Effector CD4-positive, alpha-beta T cell (primary cell): ENCODE measurements at places on chromosomes 5 and 9.
A peak's percentile ranks its signal among the peaks of the same experiment; 100 is the strongest.

- no peak for DNase-seq
Measured at GRCh38 chr9:76181020-76181641, 213.1 kb downstream of the RFK start.

- DNase-seq = no peak
Measured at GRCh38 chr5:65050826-65051498, 282.2 kb downstream of the CWC27 start.

- no peak for DNase-seq
Measured at GRCh38 chr5:109563739-109564138, 126.0 kb upstream of the MAN2A1 start.

DNA sequence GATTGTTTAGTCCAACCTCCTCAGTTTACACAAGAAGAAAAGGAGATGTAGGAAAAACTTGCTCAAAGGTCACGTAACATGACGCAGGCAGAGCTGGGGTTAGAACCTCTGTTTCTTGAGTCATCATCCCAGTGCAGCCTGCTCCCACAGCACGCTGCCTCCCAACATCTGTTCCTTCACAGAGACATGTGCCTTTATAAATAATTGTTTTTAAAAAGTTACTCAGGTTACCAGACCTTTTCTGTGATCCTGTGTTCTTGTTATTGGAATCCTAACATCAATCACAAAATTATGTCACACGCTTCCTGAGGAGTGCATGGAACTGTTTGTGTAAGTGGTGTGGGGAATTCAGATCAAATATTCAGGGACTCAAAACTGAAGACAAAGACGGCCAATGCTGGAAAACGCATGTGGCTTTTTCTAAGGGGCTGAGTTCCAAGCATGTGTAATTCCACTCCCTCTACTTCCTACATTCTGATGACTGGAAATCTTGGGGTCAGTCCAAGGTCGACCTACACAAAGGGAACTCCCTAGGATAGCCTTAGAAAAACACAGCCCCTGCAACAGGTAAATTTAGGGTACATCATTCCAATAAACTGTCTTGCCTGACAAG is 184.3 kb downstream of the TSSK1B start:
- no peak for DNase-seq

DNA sequence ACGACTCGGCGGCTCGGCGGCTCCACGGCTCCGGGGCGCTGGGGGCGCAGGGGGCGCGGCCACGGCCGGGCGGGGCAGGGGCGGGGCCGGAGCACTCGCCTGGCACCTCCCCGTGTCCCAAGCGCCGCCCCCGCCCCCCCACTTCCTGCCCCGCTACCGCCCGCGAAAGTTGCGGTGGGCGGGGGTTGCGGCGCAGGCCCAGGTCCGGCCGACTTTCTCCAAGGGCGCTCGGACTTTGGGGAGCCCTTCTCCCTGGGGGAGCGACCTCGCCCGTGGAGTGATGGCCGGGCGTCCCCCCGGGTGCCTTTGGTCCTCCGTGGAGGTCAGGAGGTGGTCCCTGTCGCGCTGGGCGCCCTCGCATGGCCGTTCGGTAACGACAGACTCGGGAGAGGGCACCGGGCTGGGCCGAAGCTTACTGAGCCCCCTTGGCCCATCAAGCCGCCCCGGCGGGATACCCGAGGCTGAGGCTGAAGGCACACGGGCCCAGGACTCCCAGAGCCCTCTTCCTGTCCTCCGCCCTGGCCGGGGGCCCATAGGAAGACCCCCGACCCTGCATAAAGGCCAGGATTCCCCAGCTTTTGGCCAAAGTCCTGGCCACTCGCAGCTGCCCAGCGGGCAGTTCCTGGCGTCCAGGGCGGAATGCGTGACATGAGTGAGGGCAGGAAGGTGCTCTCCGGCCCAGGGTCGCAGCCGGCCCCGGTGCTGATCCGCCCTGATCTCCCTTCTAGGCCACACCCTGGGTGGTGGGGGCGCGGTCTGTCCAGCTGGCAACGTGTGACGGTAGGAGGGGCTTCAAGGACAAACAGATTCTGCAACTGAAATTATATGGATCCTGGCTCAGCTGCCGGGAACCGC is 883 bp upstream of the VAV2 start:
- peak; percentile 60 for DNase-seq

GRCh38 chr5:146103594-146103993 is 1.8 kb downstream of the PLAC8L1 start:
- no peak for DNase-seq

- DNase-seq = no peak
Measured at GRCh38 chr5:56527174-56527573, 288.2 kb upstream of the MAP3K1 start.

DNA sequence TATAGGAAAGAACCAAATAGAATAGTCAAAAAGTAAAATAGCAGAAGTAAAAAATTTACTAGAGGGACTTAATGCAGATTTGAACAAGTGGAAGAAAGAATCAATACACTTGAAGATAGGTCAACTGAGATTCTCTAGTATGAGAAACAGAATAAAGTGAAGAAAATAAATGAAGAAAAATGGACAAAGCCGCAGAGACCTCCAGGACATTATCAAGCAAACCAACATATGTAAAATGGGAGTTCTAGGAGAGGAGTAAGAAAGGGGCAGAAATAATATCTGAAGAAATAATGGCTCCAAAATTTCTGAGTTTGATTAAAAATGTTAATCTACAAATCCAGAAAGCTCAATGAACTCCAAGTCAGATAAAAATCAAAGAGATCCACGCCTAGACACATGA is 70.0 kb upstream of the ZBTB43 start:
- no peak for DNase-seq

DNA sequence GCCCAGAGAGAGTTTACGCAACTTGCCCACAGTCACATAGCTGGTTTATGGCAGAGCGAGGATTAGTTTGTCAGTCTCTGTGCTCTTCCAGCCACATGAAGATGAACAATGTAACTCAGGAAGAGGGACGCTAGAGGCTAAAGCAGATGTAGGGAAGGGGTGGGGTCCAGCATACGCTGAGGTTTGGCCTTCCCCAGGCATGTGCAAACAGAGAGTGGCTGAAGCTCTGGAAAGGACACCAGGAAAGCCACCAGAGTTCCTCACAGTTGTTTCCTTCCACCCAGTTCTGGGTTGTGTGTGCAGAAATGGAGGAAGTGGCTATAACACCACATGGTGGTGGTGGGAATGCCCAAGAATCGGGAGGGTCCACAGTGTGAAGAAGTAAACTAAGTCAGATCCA is 60.0 kb downstream of the SNX18 start:
- DNase-seq = no peak

DNA sequence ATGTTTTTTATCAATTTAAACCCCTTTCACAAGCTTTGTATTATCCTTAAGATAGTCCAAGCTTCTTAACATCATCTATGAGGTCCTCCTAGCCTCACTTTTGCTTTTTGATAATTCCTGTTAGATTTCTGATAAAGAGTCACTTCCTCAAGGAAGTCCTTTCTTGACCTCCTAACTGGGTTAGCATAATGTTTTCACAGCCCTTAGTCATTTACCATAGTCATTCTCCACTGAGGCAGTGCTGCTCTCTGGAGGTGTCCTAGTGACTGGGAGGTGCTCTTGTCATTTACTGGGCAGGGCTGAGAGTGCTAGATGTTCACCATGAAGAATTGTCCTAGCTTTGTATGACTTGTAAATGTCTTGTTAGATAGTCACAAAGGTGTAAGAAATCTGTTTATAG is 26.4 kb downstream of the TNPO1 start:
- no peak for DNase-seq

DNA sequence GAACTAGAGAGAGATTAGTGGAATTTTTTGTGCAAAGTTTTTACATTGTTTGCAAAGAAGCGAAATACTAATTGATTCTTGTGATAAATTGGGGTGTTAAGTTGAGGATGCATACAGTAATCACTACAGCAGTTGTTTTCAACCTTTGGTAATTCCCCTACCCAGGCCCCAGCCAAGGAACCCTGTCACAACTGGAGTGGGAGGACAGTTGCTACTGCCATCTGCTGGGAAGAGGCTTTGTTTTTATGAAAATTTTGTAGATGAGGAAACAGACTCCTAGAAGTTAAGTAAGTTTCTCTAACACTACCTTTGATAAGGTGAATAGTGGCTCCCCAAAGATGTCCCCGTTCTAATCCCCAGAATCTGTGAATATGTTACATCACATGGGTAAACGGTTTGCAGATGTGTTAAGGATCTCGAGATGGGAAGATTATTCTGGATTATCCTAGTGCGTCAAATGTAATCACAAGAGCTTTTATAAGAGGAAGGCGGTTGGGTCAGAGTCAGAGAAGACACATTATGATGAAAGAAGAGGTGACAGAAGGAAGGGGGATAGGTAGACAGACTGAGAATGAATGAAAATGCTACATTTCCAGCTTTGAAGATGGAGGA is 34.0 kb upstream of the PPP1R2B start:
- no peak for DNase-seq

GRCh38 chr5:103249068-103249467 is 9.5 kb upstream of the MACIR start:
- no peak for DNase-seq

DNA sequence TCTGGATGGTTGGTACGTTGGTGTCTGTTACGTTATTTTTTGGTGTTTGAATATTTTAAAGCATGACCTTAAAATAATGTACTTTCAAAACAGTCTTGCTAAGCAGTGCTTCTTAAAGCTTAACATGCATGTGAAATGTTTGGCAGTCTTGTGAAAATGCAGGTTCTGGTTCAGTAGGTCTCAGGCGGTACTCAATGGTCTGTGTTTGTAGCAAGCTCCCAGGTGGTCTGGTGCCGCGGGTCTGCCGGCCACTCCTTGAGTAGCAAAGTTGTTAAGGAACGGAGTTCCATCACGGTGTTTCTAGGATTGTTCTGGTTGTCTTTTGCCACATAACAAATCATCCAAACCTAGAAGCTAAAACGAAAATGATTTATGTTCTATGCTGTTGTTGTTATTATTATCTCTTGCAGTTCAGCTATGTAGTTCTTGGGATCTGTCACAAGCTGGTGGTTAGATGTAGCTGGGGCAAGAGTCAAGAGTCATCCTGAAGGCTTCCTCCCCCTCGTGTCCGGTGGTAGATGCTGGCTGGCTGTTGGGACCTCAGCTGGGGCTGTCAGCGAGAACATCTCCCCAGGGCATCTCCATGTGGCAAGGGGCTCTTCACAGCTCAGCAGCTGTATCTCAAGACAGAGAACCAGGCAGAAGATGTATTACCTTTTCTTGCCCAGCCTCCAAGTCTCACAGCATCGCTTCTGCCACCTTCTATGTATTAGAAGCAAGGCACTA is 186.8 kb downstream of the PALM2AKAP2 start:
- DNase-seq = no peak

DNA sequence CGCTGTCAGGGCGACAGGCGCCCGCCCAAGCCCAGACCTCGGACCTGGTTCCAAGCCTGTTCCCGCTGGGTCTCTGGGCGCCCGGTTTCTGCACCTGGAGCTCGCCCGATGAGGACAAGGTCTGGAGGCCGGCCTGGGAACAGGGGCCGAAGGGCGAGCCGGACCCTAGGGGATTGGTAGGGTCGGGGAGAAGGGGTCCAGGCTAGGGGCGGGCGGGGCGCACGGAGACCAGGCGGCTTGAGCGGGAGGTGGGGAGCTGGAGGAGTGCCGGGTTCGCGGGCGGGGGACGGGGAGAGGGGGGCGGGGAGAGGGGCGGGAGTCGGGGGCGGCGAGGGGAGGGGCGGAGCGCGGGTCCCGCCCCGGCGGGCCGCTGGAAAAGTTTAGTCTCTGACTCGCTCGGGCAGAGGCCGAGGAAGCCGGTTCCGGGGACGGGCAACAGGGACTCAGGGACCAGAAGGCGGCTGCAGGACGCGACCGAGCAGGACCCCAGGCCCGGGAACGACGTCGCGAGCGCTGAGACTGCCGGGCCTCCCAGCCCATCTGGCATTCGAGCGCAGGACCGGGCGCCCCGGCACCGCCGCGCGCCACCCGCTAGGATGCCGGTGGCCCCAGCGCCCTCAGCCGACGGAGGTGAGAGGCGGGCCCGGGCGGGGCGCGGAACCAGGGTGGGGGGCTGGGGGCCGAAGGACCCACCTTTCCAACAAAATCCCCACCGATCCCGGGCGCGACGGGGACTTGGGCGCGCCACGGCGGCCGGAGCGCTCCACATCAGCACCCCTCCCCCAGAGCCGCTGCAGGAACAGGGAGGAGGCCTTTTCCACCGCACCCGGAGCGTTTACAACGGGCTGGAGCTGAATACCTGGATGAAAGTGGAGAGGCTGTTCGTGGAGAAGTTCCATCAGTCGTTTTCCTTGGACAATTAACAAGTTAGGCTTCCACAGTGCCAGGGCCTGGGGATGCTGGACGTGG is at the start of gene S1PR3:
TSS of gene S1PR3 (plus strand) at position 403 of the 969 bp plus-strand sequence. CDS start 9,733 bp downstream, outside the sequence.
- DNase-seq = no peak

- DNase-seq = no peak
Measured at GRCh38 chr5:156328161-156328560, 1.2 kb downstream of the SGCD start.

DNA sequence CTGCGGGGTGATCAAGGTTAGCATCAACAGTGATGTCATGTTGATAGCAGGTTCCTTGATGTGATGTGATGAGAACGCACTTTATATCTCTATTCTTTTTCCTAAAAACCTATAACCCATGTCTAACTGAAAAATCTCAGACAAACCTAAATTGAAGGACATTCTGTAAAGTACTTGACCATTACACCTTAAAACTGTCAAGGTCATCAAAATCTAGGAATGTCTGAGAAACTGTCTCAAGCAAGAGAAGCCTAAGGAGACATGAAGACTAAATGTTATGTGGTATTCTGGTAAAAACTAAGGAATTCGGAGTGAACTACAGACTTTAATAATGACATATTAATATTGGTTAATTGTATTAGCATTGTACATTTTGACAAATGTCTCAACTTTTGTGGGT is 170.0 kb downstream of the AOPEP start:
- no peak for DNase-seq

GRCh38 chr9:123642291-123643278 is 286.6 kb downstream of the CRB2 start:
- DNase-seq = no peak

DNA sequence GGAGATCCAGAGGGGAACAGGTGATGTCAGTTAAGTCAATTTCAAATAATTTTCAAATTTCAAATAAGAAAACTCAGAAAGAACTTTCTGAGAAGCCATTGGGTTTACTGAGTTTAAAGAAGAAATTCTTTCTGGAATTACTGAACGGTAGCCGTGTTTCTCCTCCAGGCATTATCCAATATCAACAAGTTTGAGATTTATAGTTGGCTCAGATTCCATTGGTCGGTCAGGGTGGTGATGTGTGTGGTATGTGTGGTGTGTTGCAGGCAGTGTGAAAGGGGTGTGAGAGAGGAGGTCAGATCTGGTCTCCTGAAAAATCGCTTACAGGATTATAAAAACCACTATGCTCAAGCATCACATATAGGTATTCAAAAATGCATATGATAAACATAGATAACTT is 60.1 kb downstream of the PDE4D start:
- DNase-seq = no peak

GRCh38 chr9:95491543-95492320 is 25.0 kb downstream of the PTCH1 start:
- no peak for DNase-seq

DNA sequence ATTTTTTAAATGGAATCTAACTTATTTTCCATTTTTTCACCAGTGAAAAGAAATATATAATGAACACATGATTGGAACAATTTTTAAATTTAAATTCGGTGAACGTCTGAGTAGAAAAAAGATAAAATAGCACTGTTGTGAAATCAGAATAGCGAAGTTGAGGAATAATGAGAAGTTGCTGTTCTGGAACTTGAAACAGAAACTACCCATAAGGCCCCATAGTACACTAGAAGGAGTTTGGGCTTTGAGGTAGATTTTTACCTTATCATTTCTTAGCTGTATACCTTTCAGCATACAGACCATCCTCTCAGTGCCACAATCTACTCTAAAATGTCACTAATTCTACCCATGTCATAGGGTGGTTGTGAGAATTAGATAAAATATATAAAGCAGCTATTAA is 35.1 kb downstream of the TDRD7 start:
- DNase-seq = no peak

- DNase-seq = no peak
Measured at GRCh38 chr5:91162534-91163381, 220.4 kb downstream of the ARRDC3 start.

GRCh38 chr5:64654561-64654938 is 35.8 kb upstream of the SHISAL2B start:
- no peak for DNase-seq
